ENCODE measurements at places on chromosomes 2 and 18.

GRCh38 chr2:16927398-16927797 lies 261.8 kb upstream of the CYRIA start:
- no peak for DNase-seq

DNA sequence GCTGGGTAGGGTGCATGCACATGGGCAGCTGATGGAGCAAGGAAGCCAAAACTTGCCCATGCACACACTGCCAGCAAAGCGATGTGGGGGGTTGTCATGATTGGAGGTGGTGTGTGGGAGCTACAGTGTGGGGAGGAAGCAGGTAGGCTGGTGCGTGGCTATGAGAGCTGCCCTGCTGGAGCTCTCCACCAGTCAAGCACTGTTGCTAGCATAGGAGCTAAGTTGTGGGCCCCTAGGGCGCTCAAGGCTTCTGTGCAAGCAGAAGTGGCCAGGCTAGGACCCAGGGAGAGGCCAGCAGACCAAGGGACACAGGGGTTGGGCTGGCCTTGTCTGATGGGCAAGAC lies 20.2 kb downstream of the EHBP1 start:
- DNase-seq, result no peak

DNA sequence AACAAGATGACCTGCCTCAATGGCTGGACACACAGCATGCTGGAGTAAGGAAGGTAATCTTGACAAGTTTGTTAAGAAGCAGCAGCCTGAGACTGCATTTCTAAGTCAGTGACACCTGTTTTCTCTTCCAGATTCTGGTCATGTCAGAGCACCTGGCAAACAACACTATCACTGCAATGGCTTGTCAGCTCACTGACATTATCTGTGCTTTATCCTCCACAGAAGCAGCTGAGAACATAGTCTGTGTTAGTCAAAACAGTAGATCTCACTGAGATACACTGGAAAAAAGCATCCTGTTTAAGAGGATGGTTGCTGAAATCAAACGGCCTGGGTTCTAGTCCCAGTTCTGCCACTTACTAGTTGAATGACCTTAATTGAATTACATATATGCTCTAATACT lies 355.2 kb downstream of the RIT2 start:
- no peak for DNase-seq

- DNase-seq, result peak; percentile 94
Observed at GRCh38 chr2:231662028-231662810, 46.1 kb upstream of the PTMA start.

DNA sequence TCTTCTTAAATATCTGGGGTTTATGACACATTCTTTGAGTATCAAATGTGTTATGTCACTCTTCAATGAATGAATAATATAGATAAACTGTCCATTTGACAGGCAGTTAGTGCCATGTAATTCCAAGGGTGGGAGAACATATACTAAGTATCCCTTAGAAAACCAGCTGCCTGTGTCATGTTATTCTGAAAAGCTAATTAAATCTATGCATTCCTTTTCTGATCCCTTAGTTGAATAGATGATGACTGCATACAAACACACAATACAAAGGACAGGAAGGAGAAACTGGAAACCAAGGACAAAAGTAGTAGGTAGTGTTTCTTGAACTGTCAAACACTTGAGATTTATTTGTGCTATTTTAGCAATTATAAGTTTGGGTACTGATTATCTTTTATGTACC lies 8.3 kb downstream of the ARHGAP28 start:
- no peak for DNase-seq

- no peak for DNase-seq
Observed at GRCh38 chr2:175454953-175455389, 273.5 kb upstream of the ATP5MC3 start.

DNA sequence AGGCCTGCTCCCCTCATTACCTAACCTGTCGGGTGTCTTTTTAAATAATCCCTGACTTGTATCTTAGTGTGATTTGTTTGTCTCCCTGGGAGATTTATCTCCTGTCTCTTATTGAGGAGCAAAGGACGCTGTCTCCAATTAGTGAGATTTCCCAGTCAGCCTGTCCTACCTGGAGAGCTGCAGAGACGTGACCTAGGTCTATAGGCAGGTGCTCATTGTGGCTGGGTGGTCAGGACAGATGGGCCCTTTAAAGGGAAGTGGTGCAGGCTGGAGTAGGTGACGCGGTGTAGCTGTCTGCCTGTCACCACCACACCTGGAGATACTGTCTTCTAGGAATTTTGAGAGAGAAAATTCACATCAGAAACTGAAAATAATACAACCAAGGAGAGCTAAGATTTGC lies 28.0 kb downstream of the PLB1 start:
- no peak for DNase-seq

GRCh38 chr18:48925491-48925780 lies 25.3 kb downstream of the SMAD7 start:
- no peak for DNase-seq

GRCh38 chr2:217932803-217933616 lies 69.8 kb downstream of the TNS1 start:
- DNase-seq, result no peak

DNA sequence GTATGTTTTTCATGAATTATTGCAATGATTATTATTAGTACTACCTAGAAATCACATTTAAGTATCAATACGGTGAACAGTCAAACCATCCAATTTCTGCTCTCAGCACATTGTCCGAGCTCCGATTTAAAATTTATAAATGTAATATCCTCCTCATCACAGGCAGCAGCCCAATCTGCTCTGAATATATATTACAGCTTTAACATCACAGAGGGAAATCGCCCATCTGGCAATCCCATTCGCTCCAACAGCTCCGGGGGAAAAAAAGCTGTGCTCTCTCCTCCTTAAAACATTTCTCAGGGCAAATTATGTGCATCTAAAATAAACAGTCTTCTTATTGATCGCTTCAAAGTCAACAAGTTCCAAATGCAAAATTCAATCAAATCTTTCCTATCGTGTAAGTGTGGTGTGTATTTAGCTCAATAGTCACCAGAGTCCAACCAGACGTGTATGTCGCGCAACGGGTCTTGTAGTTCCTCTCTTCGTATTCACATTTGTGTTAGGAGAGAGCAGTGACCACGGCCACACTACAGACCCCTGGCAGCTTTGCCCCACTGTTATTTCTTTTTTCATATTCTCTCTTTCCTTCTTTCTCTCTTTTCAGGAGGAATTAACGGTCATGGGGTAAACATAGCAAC lies 2.4 kb downstream of the FIGN start:
- DNase-seq, result no peak

DNA sequence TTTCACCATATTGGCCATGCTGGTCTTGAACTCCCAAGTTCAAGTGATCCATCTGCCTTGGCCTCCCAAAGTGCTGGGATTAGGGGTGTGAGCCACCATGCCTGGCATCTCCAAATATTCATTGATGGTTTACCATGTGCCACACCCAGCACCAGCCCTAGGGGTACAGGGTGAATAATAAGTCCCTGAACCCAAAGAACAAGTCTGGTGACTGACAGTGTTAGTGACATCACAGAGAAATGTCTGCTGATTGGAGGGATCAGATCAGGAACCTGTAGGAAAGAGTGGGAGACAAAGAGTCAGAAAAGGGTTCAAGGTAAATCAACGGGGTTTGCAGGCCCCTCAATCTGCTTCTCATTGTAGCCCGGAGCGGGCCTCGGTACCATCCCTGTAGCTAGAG lies 118.4 kb upstream of the NABP1 start:
- no peak for DNase-seq

- DNase-seq, result no peak
Observed at GRCh38 chr2:86157009-86157556, 38.2 kb downstream of the IMMT start.

DNA sequence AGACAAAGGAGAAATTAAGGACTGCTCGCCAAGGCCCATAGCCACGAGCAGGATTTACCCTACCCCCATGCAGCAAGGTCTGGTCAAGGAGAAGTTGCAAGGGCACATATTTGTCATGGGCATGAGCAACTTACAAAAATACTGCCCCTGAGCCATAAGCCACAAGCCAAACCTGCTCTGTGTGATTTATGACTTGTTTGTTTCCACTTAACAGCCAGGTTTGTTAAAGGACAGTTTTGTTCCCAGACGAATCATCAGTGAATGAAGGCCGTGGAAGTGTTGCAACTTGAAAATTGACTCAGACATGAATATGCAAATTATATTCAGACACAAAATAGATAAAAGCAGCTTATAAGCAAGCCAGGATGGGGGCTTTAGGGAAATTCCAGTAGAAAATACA lies 31.3 kb upstream of the EVA1A start:
- no peak for DNase-seq

DNA sequence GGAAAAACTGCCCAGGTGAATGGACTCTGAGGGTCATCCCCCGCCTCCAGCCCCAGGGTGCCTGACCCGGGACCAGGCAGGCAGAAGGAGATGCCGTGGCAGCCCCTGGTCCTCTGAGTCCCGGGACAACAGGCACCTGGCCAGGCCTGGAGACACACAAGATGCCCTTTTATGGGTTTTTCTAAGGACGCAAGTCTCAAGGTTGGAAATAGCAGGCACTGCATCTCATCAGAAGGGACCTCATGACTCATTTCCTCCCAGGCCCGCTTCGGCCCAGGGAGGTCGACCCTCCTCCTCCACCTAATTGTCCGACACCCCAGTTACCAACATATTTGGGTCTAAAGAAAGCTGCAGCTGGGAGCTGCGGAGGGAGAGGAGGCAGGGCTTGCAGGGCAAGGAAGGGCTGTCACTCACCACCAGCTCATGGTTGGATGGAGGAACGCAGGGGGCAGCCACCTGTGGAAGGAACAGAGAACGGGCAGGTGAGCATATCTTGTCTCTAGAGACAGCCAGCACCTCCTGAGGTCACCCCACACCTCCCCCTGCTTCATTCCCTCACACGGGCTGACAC lies 82.9 kb downstream of the TNS1 start:
- no peak for DNase-seq

DNA sequence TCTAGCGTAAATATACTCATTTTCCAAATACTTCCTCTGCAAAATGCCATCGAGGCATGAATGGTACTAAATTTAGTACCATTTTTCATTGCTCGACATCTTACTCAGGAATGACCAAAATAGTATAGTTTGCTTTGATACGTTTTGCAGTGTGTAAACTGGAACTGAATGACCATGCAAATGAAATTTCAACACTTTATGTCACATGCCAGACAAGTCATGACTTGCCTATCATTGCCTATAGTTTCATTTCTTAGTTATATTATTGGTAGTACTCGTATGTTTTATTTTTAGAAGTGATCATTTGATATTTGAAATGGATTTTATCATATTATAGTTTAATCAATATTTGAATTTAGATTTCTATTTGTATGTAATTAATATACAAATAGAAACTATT lies 9.1 kb downstream of the MSTN start:
- DNase-seq, result no peak

DNA sequence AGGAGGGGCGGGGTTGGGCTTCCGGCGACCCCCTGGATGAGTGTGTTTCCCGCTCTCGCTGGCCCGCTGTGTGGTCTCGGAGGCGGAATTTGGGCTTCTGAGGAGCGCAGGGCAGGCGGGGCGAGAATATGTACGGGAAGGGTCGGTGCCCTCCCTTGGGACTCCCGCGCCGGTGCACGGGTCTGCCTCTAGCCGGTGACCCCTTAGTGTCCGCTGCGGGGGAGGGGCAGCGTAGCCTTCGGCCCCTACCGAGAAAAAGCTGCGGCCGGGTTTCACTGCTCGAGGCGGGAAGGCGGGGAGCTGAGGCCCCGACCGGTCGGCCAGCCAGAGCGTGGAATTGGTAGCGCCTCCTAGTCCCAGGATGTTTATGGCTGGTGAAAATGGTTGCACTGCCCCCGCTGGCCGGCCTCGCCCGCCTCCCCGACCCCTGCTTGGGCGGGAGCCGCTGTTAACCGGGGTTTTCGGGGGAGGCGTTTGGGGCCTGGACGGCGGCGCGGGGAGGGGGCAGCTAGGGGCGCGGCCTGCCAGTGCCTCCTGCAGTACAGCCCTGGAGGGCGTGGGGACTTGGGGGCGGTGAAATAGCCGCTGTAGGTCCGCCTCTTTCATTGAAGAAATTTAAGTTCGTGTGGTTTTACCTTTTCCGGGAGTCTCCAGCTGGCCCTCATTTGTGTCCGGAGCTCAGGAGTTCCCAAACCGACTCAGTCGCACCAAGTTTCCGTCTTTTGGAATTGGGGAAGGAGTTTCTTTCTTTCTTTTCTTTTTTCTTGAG lies at the start of gene UGP2:
TSS of gene UGP2 (plus strand) at position 643 of the 769 bp plus-strand sequence. CDS start 290 bp downstream, outside the sequence.
- peak; percentile 73 for DNase-seq

- DNase-seq, result no peak
Observed at GRCh38 chr2:164302786-164303185, 318.5 kb downstream of the GRB14 start.

GRCh38 chr2:153232464-153232863 lies 246.1 kb downstream of the RPRM start:
- DNase-seq, result no peak

GRCh38 chr2:232501794-232502390 lies 14.3 kb upstream of the ECEL1 start:
- DNase-seq, result no peak

GRCh38 chr18:59866551-59867269 lies 33.1 kb upstream of the PMAIP1 start:
- DNase-seq, result no peak

- DNase-seq, result no peak
Observed at GRCh38 chr2:157377861-157378260, 52.2 kb upstream of the ERMN start.

GRCh38 chr2:61460163-61460562 lies 10.7 kb downstream of the USP34 start:
- no peak for DNase-seq

DNA sequence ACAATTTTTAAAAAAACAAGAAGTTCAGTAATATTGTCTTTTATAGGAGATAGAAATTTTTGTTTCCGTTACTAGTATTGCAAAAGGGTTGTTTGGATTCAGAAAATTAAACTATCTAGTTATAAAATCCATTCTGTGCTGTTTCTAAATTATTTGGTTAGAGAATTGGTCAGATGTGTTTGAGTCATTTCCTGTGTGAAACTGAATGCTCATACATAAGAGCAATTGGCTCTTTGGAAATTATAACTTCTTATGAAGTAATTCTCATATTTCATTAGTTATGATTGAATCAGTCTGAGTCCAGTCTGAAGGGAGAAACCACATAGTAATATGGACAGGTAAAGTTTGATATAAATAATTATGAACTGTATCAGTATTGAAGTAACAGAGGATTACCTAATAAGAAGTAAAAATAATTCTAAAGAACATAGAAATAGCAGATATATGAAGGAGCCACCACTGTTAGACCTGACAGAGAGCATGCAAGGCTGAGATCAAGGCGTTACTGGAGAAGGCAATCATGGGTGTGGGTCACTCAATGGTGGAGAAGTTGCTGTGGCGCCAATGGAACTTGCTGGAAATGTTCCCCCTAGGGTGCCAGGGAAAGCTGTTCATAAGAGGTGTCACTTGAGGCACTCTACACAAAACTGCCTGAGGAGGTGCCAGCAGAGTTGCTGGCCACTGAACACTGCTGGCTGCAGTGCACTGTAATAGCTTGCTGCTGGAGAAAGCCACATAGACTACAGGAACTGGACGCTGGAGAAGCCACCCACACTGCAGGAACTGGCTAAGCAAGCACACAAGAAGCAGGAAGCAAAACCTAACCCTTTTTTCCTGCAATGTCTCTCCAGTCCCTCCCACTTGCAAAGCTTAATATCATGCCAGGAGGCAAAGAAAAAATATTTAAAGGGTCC lies 18.0 kb upstream of the FAP start:
- DNase-seq, result no peak

All from hematopoietic multipotent progenitor cell treated with erythropoietin and hydrocortisone succinate and interleukin-3 and kit ligand, for 15 days (in vitro differentiated cells).